T follicular helper cell (primary cell): ENCODE measurements at places on chromosomes 11 and 22.

GRCh38 chr11:130765951-130766649 is 150.2 kb downstream of the SNX19 start:
- no peak for DNase-seq

DNA sequence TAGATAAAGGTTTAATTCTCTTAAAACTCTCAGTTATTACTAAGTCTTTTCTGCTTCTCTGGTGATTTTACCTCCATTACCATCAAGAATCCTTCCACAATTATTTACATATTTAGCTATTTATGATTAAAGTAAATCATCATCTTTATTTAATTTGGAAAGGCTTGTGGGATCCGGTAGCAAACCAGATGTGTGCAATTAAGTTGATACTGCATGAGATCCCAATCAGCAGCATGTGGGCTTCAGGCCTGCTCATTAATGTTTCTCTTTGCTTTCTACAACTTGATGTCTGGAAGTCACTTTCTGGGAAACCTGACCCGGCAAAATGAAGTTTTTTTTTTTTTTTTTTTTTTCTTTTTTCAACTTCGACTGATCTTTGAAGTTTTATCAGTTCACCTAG is 558.4 kb upstream of the ANO5 start:
- DNase-seq, result no peak

GRCh38 chr22:30361916-30362650 is 5.3 kb downstream of the CCDC157 start:
- no peak for DNase-seq

DNA sequence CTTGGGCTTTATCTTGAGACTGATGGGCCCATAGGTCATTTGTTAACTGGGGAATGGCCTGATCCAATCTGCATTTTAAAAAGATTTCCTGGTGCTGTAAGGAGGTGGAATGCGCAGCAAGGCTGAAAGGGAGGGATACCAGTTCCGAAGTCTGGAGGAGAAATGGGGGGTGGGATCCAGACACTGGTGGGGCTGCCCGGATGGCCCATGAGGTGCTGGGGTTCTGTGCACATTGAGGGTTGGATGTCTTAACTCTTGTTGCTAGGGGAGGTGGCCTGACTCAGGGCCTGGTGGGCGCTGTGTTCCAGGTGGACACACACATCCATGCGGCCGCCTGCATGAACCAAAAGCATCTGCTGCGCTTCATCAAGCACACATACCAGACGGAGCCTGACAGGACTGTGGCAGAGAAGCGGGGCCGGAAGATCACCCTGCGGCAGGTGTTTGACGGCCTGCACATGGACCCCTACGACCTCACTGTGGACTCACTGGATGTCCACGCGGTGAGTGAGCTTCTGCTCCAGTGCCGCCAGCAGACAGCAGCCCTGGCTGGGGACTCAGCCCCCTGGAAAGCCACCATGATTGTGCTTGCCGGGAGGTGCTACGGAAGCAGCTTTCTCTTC is 38.1 kb downstream of the AMPD3 start:
- no peak for DNase-seq

GRCh38 chr11:128909438-128910125 is 18.4 kb downstream of the KCNJ5 start:
- no peak for DNase-seq

GRCh38 chr11:122215244-122215992 is 99.4 kb upstream of the BLID start:
- DNase-seq, result no peak

- DNase-seq, result no peak
Measured at GRCh38 chr11:108994887-108995286, 330.0 kb downstream of the DDX10 start.

DNA sequence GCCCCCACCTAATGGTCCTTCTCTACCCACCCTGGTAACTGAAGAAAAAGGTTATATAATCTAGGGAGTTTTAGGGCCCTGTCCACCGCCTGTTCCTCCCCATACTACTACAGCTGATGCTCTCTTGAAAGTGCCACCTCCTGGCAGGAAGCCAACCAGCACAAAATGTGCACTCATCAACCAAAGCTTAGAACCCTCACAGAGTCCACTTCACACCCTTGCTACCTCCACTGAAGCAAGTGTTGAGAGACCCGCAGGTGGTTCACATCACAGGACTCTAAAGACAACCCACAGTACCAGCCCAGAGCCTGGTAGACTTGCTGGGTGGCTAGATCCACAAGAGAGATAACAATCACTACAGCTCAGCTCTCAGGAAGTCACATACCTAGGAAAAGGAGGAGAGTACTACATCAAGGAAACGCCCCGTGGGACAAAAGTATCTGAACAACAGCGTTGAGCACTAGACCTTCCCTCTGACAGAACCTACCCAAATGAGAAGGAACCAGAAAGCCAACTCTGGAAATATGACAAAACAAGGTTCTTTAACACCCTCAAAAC is 17.5 kb upstream of the OR10W1 start:
- no peak for DNase-seq
